ENCODE measurements at places on chromosomes 11 and 22. TPM values are rescaled to one million over a fixed set of nuclear protein-coding genes. Genes with fewer than 3 reads are reported as not detected.

GRCh38 chr11:39434466-39434865 is 2025.0 kb downstream of the LRRC4C start:
- H3K27me3 ChIP-seq = no peaks in the 10 kb centered on the region
- no peaks in the 10 kb centered on the region for H3K36me3 ChIP-seq
- H3K4me3 ChIP-seq = no peak overlapping the region

- no peak overlapping the region for H3K4me3 ChIP-seq
- no peaks in the 10 kb centered on the region for H3K36me3 ChIP-seq
- peaks cover 6% of the 10 kb centered on the region for H3K27me3 ChIP-seq
- H3K4me1 ChIP-seq = no peaks in the 10 kb centered on the region
- DNase-seq = no peak
These were observed 1.5 kb downstream of the KDM4F start for GRCh38 chr11:95050595-95051202.

- H3K4me1 ChIP-seq = no peaks in the 10 kb centered on the region
- H3K27ac ChIP-seq = no peak overlapping the region
- peaks cover 16% of the 10 kb centered on the region for H3K27me3 ChIP-seq
- no peak overlapping the region for H3K4me3 ChIP-seq
- DNase-seq = no peak
These were observed 2.7 kb upstream of the PLA2G3 start for GRCh38 chr22:31143038-31143437.

GRCh38 chr22:32199341-32199740 is 5.5 kb downstream of the RFPL2 start:
- no peaks in the 10 kb centered on the region for H3K36me3 ChIP-seq
- H3K4me3 ChIP-seq = no peak overlapping the region
- H3K27ac ChIP-seq = no peak overlapping the region
- H3K4me1 ChIP-seq = peaks cover 8% of the 10 kb centered on the region

DNA sequence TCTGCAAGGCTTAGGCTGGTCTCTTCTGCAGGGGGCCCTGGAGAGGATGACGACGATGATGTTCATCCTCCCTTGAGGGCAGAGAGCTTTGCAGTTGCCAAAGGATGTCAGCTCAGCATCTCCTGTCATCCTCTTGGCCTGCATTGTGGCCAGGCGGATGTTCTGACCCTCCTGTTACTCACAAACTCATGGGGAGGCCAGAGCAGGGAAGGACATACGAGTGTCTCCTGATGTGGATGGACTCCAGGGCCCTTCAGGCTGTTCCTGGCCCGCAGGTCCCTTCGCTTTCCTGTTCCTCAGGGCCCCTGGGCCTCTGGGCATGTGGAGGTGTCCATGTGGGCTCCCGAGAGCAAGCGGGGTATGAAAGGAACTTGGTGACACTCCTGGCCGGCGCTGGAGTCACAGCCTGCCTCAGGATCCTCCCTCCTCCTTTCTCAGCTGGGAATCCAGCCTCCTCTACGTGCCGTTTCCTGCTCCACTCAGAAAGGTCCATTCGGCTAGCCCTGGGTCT is 8.5 kb downstream of the ADORA2A start:
- H3K27me3 ChIP-seq = no peaks in the 10 kb centered on the region
- H3K4me1 ChIP-seq = peaks cover 21% of the 10 kb centered on the region
- H3K27ac ChIP-seq = no peak overlapping the region
- H3K4me3 ChIP-seq = no peak overlapping the region
- no peaks in the 10 kb centered on the region for H3K36me3 ChIP-seq

The MMP8 gene
- total RNA-seq = not detected

The CECR2 gene
- total RNA-seq = 1.8 TPM
